ENCODE measurements at places on chromosomes 6 and 20.

DNA sequence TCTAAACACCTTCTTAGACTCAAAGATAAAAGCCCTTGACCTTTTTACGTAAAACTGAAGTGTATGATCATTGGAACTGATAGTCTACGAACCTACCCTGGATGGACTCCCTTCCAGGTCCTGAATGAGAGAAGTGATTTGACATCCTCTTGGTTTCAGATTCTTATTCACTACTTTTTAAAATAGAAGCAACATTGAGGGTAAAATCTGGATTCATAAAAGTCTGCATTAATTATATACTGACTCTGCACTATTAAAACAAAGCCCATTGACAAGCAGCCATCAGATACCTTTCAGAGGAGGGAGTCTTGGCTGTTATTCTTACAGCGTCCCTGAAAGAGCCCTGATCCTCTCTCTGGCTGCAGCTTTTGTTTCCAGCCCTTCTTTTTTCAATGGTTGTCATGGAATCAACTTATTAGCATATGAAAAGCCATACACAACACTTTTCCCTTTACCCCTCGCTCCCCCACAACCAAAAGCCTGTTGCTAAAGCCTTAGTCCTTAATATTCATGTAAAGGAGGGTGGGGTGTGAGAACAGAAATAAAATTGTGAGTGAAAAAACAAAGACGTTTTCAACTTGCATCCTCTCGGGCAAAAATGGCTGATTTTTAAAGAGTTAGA, 270.0 kb upstream of the MARCKS start:
- DNase-seq = no peak

DNA sequence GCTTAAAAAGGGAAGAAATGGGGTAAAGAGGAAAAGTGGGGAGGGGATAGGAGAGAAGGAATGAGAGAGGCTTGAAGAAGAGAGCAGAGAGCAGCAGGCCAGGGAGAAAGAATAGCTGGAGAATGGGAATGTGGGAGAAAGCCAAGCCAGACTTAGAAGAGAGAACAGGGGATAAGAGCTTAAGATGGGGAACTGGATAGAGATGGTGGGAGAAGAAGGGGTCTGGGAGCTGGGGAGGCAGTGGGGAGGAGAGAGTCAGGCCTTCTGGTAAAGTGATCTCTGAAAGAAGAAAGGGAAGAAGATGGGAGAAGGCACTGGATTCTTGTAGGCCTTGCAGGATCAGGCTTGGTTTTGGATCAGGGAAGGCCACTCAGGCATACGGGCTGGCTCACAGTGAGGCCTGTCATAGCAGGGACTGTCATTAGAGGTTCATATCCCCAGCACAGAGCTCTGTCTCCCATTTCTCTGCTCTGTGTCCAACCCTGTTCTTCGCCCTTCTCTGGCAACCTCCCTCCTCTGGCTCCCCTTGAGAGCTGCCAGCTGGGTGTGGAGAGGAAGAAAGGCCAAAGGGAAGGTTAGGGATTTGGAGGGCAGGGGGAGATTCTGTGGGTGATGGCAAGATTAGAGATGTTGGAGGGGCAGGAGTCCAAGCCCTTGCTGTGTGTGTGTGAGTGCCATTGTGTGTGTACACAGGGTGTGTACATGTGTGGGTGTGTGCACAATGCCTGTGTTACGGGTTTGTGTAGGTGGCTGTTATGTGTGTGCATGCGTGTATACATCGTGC, 9.3 kb downstream of the SYNGAP1 start:
- no peak for DNase-seq

- DNase-seq = no peak
Observed at GRCh38 chr6:119497988-119498727, 148.6 kb upstream of the MAN1A1 start.

- DNase-seq = no peak
Observed at GRCh38 chr6:128443553-128443952, 76.8 kb downstream of the PTPRK start.

DNA sequence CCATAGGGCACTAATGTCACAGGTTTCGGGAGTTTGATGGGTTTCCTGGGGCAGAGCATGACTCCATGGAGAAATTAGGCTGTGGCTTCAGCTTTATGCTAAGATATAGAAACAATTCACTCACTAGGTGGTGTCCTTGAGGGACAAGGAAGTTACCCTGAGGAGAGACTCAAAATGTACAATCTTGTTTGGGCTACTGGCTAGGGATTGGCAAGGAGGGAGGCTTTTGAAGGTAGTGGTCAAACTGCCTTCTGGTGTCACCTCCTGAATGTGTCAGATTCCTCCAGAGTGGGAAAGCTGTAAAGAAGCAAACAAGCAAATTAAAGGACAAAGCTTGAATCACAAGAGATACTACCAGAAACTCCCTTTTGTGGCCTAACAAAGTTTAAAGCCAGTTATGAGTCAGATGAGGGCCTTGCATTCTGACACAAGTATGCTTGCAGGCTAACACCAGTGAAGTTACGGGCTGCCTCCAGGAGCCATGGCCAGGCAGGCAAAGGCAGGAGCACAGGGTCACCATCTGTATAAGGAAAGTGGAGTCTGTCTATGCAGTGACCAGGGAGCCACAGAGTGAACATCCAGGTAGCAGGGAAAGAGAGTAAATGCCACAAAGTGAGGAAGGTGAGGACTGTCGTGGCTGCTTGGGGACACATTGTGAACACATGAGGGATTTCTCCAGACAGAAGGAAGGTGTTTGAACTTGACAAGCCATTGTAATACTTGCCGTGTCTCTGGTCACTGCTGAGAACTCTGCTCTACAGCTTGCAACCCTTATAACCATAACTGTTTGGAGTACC, 107.7 kb upstream of the DTNBP1 start:
- DNase-seq = peak; percentile 16

DNA sequence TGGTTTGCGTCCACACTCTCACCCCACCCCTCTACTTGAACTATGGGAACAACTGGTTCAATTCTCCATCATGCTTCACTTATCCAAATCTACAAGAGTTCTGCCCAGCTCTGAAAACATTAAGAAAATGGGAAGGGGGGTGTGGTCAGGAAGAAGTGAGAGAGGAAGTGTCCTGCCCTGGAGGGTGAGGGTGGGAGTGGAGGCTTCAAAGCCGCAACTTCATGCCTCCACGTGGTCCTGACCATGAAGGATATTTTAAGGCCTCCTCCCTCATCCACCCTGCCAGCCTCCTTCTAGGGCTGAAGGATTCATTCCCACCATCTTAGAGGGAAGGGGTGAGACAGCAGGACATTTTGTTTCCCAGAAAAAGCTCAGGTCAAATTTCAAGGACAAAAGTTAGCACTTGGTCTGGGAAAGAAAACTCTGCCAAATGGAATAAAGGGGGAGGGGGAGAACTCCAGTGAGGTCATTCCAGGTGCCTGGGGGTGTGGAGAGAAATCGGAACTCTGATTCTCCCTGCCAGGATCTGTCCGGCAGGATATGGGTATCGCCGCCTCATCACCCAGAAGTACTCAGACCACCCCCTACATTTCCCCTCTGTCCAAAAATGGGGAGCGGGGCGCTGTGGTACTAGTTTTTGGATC, 4.9 kb downstream of the RIMS4 start:
- DNase-seq = no peak

- DNase-seq = no peak
Observed at GRCh38 chr20:23007462-23007861, 27.6 kb upstream of the SSTR4 start.

- DNase-seq = peak; percentile 57
Observed at GRCh38 chr6:18507561-18507960, 120.4 kb downstream of the RNF144B start.

DNA sequence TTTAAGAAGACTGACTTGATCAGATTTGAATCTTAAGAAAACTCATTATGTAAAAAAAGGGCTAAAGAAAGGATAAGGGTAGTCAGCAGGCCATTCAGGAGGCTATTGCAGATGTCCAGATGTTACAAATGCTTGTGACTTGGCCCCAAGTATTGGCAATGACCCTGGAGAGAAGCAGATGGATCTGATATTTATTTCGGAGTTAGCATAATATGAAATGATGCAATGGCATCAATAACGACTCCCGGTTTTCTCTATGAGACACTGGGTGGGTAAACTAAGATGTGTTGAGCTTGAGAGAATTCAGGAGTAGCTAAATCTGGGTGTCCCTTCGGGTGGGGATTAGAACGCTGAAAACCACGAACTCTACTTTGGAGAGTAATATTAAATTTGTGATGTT, 149.7 kb downstream of the LAMA2 start:
- DNase-seq = no peak

DNA sequence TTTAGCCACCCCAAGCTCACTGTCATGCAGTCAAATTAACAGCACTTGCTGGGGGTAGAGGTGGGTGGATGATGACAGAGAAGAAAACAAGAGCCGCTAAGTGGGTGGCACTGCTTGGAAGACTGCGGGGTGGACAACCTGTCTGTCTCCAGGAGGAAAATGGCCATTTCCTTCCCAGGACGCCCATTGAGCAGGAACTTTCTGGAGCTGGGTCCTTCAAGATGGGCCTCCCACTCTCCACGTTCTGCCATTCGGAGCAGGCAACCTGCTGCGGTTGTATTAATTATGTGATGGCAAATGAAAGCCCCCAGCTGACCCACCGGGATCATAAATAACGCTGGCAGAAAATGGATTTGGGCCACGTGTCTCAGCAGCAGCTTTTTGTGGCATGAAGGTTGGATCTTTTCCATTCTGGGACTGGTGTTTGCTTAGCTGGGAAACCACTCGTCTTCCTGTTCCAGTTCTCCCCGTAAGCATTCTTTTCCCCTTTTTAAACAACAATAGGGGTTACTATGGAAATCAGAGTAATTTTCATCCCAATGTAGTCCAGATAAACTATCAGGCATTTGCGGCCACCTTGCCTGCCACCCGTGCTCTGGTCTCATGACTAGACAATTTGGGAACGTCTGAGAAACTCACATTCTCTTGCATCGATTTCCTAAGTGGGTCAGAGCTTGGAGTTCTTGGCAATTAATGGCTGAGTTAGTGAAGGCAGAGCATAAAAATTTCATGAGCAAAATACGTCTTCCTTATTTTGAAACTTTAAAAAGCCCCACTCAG, 215.5 kb downstream of the ANKRD60 start:
- DNase-seq = no peak

DNA sequence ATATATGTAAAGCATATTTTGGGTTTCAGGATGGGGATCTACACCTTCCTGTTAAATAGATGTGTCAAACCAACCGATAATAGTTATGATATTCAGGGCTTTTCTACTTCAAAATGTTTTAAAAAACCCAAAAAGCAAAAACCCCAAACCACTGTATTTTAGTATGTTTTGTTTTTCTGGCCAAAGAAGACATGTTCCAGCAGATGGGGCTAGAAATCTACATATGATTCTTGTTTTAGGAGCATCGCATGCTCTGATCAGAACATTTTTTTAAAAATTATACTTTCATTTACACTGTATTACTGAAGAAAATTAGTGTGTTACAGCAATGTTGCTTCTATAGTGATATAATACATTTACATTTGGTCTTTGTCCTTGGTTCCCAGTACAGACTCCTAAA, 11.0 kb downstream of the RMND1 start:
- DNase-seq = peak; percentile 48

- peak; percentile 13 for DNase-seq
Observed at GRCh38 chr6:134609716-134610261, 291.9 kb upstream of the SGK1 start.

DNA sequence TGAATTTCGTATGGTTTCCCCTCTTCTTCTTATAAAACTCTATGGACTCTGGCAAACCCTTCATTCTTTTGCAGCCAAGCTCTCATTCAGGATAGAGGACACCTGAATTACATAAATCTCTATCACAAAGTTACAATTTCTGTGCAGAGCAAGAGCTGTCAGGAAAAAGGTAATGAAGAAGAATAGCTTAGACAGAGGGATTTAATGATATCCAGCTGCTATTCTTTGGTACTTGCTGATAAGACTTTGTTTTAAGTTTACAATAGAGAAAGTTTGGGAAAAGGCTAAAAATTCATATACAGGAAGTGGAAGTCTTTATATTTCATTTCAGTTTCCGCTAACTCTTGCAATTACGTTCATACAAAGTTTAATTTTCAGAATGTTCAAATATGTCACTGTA, 227.0 kb downstream of the FOXC1 start:
- DNase-seq = no peak

GRCh38 chr6:111600588-111601445, 4.9 kb downstream of the TRAF3IP2 start:
- DNase-seq = peak; percentile 49

- no peak for DNase-seq
Observed at GRCh38 chr6:166533205-166533824, 53.2 kb downstream of the RAMACL start.

GRCh38 chr20:52193886-52194545, 2.4 kb upstream of the ZFP64 start:
- no peak for DNase-seq

- DNase-seq = no peak
Observed at GRCh38 chr6:1439349-1439748, 50.0 kb downstream of the FOXF2 start.

DNA sequence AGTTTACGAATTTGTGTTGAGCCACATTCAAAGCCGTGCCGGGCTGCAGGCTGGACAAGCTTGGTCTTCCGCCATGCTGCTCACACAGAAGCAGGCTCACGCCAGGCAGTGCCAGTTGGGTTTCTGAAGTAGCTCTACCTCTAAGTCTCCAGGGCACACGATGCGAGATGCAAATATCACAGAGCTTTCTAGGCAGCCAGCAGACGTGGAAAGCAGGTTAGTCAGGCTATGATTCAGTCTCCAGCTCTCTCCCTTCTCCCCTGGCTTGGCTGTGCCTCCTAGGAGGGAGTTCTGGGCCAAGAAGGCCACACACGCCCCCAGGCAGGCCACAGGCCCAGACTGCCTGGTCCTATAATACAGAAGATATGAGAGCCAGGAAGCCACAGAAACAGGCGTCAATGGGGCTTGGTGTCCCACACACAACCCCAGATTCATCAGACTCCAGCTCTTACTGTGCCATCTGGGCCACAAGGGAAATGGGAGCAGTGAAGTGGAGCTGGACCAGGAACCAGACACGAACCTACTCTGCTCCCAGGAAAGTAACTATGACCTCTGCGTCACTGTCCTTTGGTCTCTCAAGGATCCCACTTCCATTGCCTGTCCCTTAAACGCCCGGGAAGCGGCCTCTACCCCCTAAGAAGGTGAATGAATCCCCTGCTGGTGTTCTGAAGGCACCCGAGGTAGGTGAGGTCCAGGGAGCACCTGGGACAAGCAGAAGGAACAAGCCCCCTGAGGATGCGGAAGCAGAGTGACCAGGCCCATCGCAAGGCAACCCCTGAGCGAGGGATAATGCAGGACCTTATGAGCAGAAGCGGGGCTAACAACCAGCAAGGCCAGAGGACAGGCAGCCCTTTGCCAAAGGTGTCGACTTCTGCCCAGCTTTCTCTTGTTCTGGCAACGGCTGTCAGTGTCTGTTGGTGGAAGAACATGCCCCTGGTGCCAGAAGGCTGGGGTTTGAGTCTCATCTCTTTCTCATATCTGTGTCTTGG, 61.2 kb downstream of the GFOD1 start:
- peak; percentile 37 for DNase-seq

- no peak for DNase-seq
Observed at GRCh38 chr6:56689114-56689513, 46.4 kb upstream of the DST start.

Measured in EH (cell line).